Stimulated activated CD8-positive, alpha-beta memory T cell treated with anti-CD3 and anti-CD28 coated beads, Interleukin-4, amount 100 ng/mL, for 1 hour (primary cell): ENCODE measurements at places on chromosomes 1 and 21.

- no peak for DNase-seq
Measured at GRCh38 chr1:29585201-29585600, 348.9 kb downstream of the PTPRU start.

GRCh38 chr1:209720326-209720725 lies 15.7 kb downstream of the HSD11B1 start:
- DNase-seq: no peak

DNA sequence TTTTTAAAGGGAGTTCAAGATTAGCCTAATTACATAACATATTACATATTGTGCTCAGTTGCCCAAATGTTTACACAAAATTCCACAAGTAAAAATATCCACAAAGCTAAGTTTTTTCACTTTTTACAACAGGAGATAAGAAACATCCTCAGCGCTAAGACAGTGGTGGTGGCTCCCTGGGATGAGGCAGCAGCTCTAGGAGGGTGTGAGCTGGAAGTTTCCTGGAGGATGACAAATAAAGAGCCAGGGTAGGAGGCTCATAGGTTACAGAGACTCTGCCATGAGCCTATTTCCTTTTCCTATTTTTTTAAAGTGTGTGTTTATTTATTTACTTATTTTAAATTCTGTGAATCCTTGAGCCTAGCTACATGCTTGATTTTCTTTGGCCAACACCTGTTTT lies 91.7 kb downstream of the COL24A1 start:
- no peak for DNase-seq

GRCh38 chr1:118485757-118486156 lies 300.7 kb upstream of the SPAG17 start:
- no peak for DNase-seq

DNA sequence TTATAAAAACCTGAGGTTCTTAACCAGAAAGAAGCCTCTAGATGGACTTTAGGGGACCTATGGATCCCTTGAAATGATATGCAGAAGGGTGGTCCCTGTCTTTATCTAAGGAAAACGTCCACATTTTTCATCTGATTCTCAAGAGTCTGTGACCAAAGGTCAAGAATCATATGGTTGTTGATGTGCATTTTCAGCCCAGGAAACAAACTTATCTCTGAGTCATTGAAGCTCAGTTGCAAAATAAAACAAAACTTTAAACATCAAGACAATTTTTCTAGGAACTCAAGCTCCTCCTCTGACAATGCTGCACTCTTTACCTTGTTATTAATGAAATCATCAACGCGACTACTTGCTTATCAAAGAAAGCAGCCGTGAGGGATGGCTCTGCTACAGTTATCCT lies 83.3 kb downstream of the TIAM1 start:
- no peak for DNase-seq

DNA sequence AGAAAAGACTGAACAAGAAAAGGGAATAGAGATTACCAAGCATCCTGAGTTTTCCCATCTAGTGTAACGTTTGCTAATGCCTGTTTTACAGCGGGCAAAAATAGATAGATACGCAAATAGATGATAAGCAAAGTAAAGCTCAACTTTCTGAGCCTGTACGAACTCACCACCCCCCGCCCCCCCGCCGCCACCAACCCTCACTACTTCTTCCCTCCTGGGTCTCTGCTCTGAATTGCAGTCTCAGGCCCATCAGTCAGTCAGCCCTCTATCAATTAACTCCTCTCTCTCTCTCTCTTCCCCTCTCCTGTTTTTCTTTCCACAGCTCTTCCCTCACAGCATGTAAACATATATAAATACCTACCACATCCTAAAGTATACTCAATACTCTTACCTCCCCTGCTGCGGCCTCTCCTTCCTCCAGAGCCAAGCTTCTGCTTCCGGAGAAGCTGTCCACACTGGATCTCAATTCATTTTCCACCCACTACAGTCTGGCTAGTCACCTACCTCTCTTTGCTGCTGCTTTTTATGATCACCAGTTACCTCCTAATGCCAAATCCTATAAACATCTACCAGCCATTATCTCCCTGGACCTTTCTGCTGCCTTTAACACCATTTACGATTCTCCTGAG lies 64.6 kb downstream of the CAPN2 start:
- DNase-seq: no peak

DNA sequence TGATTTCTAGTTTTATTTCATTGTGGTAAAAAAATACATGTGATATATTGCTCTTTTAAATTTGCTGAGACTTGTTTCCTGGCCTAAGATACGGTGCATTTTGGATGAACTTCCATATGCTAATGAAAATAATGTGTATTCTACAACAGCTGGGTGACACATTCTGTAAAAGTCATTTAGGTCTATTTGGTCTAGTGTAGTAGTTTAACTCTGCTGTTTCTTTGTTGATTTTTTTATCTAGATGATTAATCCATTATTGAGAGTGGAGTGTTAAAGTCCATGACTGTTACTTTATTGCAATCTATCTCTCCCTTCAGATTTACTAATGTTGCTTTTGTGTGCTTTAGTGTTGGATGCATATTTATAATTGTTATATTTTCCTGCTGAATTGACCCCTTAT lies 161.4 kb downstream of the VAV3 start:
- no peak for DNase-seq
